GM12878 (cell line): ENCODE measurements at places on chromosomes 11 and 22. TPM values are rescaled to one million over a fixed set of nuclear protein-coding genes. Genes with fewer than 3 reads are reported as not detected.

The OR9Q2 gene
- not detected in 2 replicates for total RNA-seq

GRCh38 chr11:108694846-108695245 lies 30.0 kb downstream of the DDX10 start:
- H3K36me3 ChIP-seq: peaks cover 2% of the 10 kb centered on the region; the same call in 1 of the 2 replicates
- H3K27me3 ChIP-seq: no peaks in the 10 kb centered on the region
- no peak for DNase-seq
- H3K4me3 ChIP-seq: no peak overlapping the region

GRCh38 chr11:7021318-7021717 lies 1.0 kb downstream of the NLRP14 start:
- H3K4me3 ChIP-seq: no peak overlapping the region
- no peaks in the 10 kb centered on the region for H3K36me3 ChIP-seq
- no peaks in the 10 kb centered on the region for H3K4me1 ChIP-seq
- no peak for DNase-seq

The PLAAT5 gene
- total RNA-seq: not detected in 2 replicates

DNA sequence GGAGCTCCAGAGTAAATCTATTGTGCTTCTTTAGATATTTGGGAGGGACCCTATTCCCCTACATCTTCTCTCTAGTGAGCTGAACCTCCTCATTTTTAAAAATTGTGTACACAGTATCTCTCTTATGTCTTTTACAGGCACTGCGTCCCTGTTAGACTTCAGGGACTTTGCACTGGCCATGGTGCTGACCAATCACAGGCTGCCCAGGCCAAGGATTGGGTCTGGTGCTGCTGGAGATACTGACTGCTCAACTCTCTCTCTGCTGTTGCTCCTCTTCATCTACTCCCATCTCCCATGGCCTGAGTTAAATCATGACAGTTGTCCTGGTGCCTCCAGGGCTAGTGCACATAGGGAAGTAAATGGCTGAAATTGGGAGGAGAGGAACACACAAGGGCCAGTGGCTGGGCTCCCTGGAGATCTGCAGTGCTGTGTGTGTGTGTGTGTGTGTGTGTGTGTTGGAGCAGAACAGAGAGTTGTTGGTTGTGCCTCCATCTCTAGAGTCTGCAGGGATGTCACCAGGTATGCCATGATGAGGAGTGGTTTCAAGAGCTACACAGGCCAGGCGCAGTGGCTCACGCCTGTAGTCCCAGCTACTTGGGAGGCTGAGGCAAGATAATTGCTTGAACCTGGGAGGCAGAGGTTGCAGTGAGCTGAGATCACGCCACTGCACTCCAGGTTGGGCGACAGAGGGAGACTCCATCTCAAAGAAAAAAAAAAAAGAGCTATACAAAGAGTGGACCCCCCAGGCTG lies 155.3 kb downstream of the ST3GAL4 start:
- no peaks in the 10 kb centered on the region for H3K4me1 ChIP-seq
- H3K4me3 ChIP-seq: no peak overlapping the region
- no peak for DNase-seq
- no peak overlapping the region for H3K27ac ChIP-seq
- no peaks in the 10 kb centered on the region for H3K36me3 ChIP-seq

The SMTNL1 gene
- total RNA-seq: not detected in 2 replicates

DNA sequence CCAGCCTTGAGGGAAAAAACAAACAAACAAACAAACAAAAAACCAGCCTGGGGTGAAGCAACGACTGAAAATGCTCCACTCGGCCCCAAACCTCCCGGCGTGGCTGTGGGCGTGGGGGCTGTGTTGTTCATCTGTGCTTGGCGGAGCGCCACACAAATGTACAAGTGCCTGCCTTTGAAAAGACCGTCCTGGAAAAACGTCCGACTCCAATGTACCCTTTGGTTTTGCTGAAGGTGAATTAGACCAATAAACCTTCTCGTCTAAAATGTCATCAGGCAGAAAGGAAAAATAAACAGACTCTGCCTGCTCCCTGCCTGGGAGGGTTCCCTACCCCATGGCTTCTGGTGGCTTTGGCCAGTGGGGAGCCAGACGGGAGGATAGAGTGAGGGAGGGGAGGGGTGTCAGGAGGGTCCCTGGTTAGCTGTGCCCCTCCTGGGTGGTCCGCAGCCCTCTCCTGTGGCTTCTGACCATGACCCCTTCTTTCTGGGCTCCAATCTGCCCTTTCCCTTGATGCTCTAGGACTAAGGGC lies 93.9 kb downstream of the TRMU start:
- no peak for DNase-seq
- H3K4me1 ChIP-seq: peaks cover 16% of the 10 kb centered on the region
- no peaks in the 10 kb centered on the region for H3K27me3 ChIP-seq
- H3K27ac ChIP-seq: no peak overlapping the region
- no peaks in the 10 kb centered on the region for H3K36me3 ChIP-seq

GRCh38 chr11:74154620-74155281 lies 16.1 kb downstream of the C2CD3 start:
- H3K36me3 ChIP-seq: no peaks in the 10 kb centered on the region
- H3K4me3 ChIP-seq: no peak overlapping the region
- DNase-seq: no peak
- no peaks in the 10 kb centered on the region for H3K4me1 ChIP-seq
- no peak overlapping the region for H3K27ac ChIP-seq

The C11orf65 gene
- total RNA-seq: 0.21 and 0.87 TPM in 2 replicates
